ENCODE measurements at places on chromosomes 4 and X.

- DNase-seq, result no peak
Observed at GRCh38 chr4:154310578-154310977, 181.0 kb downstream of the DCHS2 start.

GRCh38 chr4:177737387-177737940, 295.2 kb upstream of the AGA start:
- DNase-seq, result no peak

DNA sequence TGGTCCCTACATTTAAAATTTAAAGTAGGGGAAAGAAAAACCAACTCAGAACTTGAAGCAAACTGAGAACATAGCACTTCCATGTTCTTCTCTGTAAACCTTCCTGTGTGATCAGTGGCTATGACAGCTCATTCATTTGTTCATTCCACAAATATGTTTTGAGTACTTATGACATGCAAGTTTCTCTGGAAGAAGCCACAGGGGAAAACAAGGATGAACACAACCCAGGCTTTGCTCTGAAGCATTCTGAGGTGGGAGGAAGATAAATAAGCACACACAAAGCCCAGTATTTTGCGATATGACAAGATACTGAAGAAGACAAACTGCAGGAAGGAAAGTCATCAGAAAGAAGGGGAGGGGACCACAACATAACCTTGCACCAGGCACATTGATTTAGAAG, 96.4 kb downstream of the CHIC2 start:
- no peak for DNase-seq

DNA sequence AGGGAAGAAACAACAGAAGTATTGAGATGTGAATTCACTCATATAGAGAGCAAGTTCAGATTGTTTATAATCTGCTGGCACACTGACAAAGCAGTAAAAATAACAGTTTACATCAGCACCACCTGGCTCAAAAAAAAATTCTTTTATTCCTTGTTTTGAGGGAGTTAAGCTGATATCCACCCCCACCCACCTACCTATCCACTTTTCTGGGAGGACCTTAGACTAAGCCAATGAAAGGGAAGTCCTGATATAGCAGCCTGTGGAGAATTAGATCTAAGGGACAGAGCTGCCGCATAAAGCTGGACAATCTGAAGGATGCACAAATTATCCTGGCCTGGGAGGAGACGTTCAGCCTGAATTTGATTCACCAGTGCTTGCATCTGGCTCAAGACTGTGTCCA, 264.5 kb downstream of the RCHY1 start:
- no peak for DNase-seq

GRCh38 chr4:41757521-41758156, 9.1 kb upstream of the PHOX2B start:
- DNase-seq, result no peak

GRCh38 chr4:6355052-6355451, 85.4 kb downstream of the WFS1 start:
- no peak for DNase-seq

DNA sequence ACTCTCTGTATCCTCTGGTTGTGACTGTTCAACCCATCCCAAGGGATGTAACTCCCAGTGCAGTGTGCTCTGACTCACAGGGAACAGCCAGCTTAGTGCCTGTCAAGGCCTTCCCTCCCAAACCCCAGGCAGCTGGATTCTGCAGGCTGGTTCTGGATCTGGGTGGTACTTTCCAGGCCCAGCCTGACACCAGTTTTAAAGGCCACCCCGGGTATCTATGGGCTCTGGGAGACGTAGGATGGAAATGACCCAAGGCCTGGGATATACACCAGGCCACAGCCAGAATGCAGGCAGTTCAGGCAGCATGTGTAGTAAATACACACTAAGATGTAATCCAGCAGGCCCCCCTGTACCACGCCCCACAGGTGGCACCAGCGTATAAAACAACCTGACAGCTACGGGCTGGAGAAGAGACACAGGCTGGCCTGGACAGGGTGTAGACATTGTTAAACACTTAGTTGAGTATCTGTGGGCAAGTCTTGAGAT, 64.2 kb downstream of the SPINK2 start:
- no peak for DNase-seq

- DNase-seq, result no peak
Observed at GRCh38 chr4:59936566-59936965, 1263.6 kb upstream of the ADGRL3 start.

DNA sequence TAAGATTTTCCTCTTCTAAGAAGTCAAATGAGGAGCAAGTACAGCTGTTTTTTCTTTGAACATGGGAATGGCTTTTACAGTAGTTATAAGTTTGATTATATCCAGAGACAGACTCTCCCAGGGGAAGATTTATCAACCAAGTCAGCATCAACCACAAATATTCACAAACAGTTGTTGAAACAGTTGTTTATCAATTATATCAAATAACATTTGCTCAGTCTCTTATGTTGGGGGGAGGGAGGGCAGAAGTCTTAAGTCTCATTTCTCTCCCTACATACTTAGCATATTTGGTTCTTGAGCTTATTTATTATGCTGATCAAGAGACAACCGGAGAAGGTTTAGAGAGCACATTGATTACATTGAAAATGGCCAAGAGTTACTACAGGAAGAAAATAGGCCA, 110.1 kb downstream of the FBXO8 start:
- no peak for DNase-seq

DNA sequence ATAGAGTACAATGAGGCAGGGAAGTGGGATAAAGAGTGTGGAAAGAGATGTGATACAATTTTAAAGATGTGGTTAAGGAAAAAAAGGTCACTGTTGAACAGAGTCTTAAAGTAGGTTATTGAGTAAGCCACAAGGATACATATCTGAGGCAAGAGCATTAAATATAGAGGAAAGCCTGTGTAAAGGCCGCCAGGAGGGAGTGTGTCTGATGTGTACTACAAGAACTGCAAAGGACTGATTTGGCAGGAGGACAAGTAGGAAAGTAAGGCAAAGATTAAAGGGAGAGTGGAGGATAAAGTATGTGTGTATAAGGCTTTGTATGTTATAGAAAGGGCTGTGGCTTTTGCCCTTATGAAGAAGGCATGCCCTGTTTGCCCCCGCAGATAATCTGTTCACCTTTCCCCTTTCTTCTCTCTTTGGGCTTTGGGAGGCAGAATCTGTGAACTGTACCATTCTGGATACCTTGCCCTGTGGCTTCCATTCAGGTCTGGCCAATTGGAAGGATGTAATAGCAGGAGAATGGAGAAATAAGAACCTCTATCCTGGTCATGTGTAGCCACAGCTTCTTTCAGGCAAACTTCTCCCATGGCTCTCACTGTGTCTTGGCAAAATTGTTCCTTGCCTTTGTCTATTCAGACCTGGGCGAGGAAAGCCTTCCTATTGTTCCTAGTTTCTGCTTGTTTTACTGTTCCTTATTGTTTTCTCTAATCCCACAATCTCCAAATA, 68.9 kb upstream of the FAM47B start:
- DNase-seq, result no peak

- peak; percentile 66 for DNase-seq
Observed at GRCh38 chrX:110420771-110421499, 62.3 kb downstream of the RTL9 start.

DNA sequence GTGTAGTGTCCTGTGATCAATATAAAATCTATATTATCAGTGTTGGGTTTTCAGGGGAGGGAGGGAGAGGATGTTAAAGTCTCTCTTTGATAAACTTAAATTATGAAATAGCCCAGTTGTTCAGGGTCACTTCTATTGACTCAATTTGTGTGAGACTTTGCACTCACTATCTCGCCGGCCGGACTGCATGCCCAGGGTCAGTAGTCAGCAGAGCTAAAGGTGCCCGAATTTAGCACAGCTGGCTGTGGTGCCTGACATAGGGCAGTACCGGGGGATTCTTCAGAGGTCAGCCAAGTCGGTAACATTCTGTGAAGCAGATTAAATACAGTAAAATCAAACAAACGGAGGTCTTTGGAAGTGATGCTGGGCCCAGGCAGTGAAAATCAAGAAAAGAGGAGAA, 19.2 kb downstream of the GABRQ start:
- no peak for DNase-seq

GRCh38 chr4:177986236-177986635, 544.0 kb upstream of the AGA start:
- DNase-seq, result no peak

DNA sequence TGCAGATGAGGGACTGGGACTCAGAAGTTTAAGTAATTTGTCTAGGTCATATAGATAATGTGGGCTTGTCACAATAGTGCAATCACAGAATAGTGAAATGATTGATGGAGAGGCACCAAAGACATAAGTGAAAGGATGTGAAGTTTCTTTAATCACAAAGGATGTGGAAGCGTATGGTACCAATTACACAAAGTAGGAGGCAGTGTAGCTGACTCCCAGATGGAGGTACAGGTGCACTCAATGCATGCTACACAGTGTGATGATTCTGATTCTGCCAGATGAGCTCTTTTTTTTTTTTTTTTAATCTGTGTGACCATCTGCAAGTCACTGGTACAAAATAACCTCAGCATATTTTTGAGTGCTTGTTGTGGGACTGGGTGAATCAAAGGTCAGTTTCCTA, 411.3 kb downstream of the SPRY1 start:
- no peak for DNase-seq

DNA sequence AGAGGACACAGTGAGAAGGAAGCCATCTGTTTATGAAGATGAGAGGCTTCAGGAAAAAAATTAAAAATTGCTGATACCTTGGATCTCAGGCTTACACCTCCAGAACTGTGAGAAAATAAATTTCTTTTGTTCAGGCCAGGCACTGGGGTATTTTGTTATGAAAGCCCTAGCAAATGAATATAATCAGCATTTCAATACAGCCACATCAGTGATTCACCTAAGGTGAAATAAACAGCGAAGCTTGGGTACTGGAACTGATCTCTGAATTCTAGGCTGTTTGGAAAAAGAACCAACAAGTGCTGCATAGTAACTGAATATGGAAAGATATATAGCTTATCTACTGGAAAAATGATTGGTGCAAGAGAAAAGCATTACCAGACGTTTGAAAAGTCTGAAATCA, 88.5 kb downstream of the PDS5A start:
- DNase-seq, result no peak

DNA sequence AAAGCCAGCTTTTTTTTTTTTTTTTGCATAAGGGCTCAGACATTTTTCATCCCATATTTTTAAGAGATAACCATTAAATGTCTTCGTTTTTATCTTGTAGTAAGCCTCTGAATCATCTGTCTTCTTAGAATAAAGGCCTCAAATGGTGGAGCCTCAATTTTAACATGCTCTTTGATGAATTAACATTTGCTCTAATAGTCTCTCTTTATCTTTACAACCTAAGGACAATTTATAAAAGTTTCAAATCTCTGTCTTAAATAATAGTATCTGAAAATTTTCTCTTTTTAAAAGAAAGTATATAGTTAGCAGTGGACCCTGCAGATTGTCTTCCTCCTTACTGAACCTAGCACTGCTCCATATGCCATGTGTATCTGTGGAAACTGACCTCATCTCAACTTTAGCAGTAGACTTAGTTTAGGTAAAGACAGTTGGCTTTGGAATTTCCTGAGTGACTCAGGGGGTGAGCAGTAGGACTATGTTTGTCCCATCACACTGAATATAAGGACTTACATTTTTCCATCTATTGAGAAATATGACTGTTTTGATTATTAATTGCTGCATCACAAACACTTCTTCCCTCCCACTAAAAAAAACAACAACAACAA, 1658.0 kb downstream of the STIM2 start:
- no peak for DNase-seq

GRCh38 chrX:585115-585808, 45.3 kb upstream of the SHOX start:
- no peak for DNase-seq

GRCh38 chrX:44400588-44400987, 57.1 kb upstream of the EFHC2 start:
- DNase-seq, result peak; percentile 84

DNA sequence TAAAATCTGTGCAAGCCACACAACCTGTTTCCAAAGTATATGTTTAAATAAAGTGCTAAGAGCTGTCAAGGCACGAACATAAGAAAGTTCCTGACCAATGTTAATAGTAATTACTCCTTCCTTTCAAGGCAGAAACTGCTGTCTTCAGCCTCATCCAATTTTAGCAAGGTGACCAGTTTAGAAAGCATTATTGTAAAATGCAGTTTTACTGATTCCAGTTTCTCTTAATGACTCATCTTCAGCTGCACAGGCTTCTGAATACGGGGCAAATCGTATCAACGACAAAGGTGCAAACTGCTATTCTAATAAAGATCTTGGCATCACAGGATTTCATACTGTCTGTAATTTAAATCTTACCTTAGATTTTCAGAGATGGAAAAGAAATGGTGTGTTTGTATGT, 87.5 kb downstream of the PPP3CA start:
- DNase-seq, result no peak

DNA sequence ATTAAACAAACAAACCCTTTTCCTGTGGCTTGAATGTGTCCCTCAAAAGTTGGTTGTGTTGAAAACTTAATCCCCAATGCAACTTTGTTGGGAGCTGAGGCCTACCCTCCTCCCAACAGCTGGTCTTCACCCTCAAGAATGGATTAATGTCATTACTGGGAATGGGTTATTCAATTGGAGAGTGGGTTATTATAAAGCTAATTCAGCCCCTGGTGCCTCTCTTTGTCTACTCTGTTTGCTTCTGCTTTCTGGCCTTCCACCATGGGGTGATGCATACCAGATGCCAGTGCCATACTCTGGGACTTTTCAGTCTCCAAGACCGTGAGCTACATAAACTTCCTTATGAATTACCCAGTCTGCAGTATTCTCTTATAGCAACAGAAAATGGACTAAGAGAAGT, 706.5 kb downstream of the CCSER1 start:
- no peak for DNase-seq

GRCh38 chr4:148215202-148215601, 227.0 kb downstream of the NR3C2 start:
- no peak for DNase-seq

GRCh38 chr4:145843639-145844038, 95.0 kb downstream of the ZNF827 start:
- no peak for DNase-seq

- DNase-seq, result no peak
Observed at GRCh38 chrX:3963980-3964379, 250.5 kb upstream of the PRKX start.

- DNase-seq, result no peak
Observed at GRCh38 chr4:156958276-156959074, 13.1 kb downstream of the PDGFC start.

- no peak for DNase-seq
Observed at GRCh38 chrX:140933874-140934655, 68.3 kb upstream of the SPANXB1 start.

GRCh38 chrX:50075630-50076339, 125.0 kb downstream of the AKAP4 start:
- DNase-seq, result no peak
